ENCODE measurements at places on chromosomes 11 and 22.

DNA sequence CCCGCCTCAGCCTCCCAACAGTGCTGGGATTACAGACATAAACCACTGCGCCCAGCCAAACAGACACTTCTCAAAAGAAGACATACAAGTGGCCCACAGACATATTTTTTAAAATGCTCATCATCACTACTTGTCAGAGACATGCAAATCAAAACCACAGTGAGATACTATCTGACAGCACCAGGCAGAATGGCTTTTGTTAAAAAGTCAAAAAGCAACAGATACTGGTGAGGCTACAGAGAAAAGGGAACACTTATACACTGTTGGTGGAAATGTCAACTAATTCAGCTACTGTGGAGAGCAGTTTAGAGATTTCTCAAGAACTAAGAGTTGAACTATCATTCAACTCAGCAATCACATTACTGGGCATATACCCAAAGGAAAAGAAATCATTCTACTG, 67.0 kb downstream of the ARHGAP20 start:
- DNase-seq, result no peak

DNA sequence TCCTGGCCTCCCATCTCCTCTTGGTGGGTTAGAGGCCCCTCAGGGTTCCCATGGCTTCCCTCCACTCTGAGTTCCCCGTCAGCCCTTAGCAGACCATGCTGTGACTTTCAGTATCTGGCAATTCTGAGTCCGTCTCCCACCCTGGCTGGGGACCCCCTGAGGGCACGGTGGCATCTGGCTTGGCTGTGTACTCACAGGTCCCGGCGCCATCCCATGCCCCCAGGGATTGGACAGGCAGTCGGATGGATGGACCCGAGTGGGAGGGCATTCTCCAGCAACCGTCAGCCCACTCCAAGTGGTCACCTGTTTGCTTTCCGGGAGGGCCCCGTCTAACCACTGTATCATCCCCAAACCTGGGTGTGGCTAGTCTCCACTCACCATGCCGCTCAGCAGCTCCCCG, 24.0 kb upstream of the ABCC8 start:
- DNase-seq, result no peak

- DNase-seq, result no peak
Measured at GRCh38 chr11:111225881-111226280, 19.6 kb upstream of the POU2AF2 start.

GRCh38 chr11:68383976-68384501, 71.6 kb downstream of the LRP5 start:
- peak; percentile 20 for DNase-seq

DNA sequence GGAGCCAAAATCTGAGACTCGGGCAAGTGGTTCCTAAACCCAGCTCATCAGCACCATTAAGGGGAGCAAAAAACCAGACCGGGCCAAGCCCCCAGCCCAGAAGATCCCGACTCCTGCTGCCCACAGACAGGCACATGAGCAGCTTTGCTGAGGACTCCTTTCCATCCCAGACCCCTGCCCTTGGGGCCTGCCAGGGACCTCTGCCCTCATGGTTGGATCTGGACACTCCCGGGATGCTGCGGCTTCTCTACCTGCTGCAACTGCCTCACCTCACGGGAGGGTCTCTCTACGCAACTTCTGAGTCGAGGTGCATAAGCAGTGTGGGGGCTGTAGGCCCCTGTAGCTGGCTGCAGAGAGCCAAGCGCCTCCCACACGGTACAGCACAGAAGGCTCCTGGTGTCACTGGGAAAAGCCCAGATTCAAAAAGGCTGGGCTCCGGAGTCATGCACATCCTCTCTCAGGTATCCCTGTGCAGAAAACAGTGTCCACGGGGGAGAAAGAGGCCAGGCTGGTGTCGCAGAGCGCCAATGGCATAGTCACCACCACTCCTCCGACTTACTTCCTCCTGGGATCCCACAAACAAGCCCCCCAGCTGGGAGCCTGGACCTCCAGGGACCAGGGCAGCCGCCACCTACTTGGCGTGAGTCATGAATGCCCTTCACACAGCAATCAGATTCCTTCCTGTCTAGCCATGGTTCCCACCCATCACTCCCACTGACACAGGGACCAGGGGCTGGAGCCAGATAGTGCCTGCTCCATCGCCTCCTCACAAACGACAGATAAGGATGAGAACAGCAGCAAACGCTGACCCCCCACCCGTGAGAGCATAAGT, 122.1 kb downstream of the BCR start:
- DNase-seq, result no peak

- DNase-seq, result no peak
Measured at GRCh38 chr11:101577461-101577860, 6.3 kb downstream of the TRPC6 start.

GRCh38 chr22:46797355-46797754, 34.9 kb downstream of the TBC1D22A start:
- DNase-seq, result no peak

- no peak for DNase-seq
Measured at GRCh38 chr11:44083433-44083832, 12.0 kb upstream of the EXT2 start.

- DNase-seq, result peak; percentile 58
Measured at GRCh38 chr11:86370922-86371594, 3.6 kb upstream of the CCDC81 start.

- no peak for DNase-seq
Measured at GRCh38 chr11:45212566-45213315, 66.3 kb downstream of the PRDM11 start.

DNA sequence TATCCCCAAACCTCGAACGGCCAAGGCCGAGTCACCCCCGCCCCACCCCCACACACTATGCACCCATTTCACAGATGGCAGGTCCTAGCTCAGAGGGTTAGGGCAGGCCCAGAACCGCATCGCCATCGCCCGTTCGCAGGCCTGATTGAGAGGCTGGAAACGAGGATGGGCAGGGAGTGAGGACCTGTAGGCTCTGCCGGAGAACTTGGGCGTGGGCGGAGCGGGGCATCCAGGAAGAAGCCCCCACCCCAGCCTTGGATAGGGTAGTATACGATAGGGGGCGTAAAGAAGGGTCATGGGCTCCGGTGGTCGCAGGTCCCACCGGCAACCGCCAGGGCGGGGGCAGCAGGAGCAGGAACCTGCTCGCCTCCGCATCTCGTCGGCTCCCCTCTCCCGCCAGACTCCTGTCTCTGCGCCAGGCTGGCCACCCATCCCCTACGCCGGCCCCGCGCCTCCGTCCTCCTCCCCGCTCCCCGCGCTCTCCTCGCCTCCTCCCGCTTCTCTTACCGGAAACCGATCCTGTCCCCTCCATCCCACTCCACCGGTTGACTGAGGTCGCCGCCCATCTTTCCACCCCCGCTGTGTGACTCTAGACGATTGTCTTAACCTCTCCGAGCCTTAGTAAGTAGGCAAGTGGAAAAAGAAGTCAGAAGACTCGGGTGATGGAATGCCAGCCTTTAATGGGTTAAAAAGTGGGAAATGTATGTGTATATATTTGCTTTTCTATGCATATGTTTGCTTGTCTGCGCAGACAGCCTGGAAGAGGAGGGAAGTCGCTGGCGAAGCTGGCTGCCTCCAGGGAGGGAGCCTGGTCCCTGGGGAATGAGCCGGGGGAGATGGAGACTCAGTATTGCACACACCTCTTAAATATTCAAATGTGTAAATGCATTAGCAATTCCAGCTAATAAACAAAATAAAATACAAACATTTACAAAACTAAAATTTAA, 52.8 kb downstream of the CYTH4 start:
- no peak for DNase-seq

DNA sequence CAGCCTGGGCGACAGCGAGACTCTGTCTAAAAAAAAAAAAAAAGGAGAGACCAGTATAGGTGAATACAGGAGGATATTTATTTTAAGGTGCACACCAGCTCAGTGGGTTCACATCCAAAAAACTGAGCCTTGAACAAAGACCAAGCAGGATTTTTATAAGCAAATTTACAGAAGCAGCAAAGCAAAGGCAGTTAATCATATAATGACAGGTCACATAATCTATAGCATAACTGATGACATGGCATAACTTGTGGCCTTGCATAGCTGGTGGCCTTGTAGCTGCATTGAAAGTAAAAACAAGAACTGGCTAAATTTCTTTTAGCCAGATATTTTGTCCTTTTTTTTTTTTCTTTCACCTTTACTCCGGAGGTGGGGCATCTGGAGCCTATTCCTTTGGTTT, 2.7 kb upstream of the PLAAT3 start:
- DNase-seq, result no peak

Data from RCC 7860 (cell line).